Progenitor cell of endocrine pancreas (in vitro differentiated cells): ENCODE measurements at places on chromosomes 7 and 10. TPM values are rescaled to one million over a fixed set of nuclear protein-coding genes. Genes with fewer than 3 reads are reported as not detected.

Gene PMS2
- total RNA-seq = 19.7 and 23.9 TPM in 2 replicates

DNA sequence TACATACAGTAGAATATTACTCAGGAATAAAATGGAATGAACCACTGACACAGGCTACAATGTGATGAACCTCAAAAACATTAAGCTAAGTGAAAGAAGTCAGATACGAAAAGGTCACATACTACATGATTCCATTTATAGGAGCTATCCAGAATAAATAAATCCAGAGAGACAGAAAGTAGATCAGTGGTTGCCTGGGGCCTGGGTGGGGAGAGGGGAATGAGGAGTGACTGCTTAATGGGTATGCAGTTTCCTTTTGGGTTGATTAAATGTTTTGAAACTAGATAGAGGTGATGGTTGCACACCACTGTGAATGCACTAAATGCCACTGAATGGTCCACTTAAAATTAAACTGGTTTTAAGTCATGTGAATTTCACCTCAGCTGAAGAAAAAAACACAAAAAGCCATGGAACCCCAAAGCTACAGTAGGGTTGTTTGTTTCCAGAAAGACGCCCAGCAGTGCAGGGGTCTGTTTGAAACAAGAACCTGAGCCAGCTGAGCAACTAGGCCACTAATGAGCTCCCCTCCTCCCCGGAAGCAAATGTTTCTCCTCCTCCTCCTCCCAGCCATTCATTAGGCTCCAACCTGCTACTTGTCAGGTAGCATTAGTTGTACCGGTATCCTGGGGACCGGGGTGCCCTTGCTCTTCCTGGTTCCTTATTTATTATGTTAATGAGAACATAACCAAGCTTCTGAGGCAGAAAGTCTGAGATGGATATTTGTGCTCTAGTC lies 168.4 kb downstream of the EVX1 start:
- H3K4me3 ChIP-seq = no peak overlapping the region
- no peak overlapping the region for H3K27ac ChIP-seq
- H3K27me3 ChIP-seq = peaks cover 5% of the 10 kb centered on the region
- no peak for DNase-seq
- H3K36me3 ChIP-seq = no peaks in the 10 kb centered on the region

GRCh38 chr10:119803264-119803663 lies 69.4 kb downstream of the MCMBP start:
- H3K27ac ChIP-seq = no peak overlapping the region
- no peaks in the 10 kb centered on the region for H3K4me1 ChIP-seq
- peaks cover 8% of the 10 kb centered on the region for H3K36me3 ChIP-seq

- DNase-seq = no peak
- no peaks in the 10 kb centered on the region for H3K27me3 ChIP-seq
- H3K27ac ChIP-seq = no peak overlapping the region
- no peaks in the 10 kb centered on the region for H3K36me3 ChIP-seq
- H3K4me3 ChIP-seq = no peak overlapping the region
- peaks cover 9% of the 10 kb centered on the region for H3K4me1 ChIP-seq
Observed at GRCh38 chr7:20959281-20959680, 172.6 kb upstream of the SP8 start.

GRCh38 chr7:122256046-122256445 lies 48.5 kb downstream of the FEZF1 start:
- H3K36me3 ChIP-seq = no peaks in the 10 kb centered on the region
- no peak overlapping the region for H3K27ac ChIP-seq
- H3K4me1 ChIP-seq = peaks cover 9% of the 10 kb centered on the region
- no peak for DNase-seq
- H3K27me3 ChIP-seq = peaks cover 47% of the 10 kb centered on the region
